ENCODE measurements at places on chromosomes 12 and 14.

GRCh38 chr12:113135178-113136127 is at the start of gene RASAL1:
Gene RASAL1, minus strand, starts transcription at chr12:113135761. Its CDS starts 299 bp downstream, at chr12:113135462.
- peak; percentile 97 for DNase-seq

GRCh38 chr12:98893675-98894411 is 248.8 kb downstream of the APAF1 start:
- no peak for DNase-seq

- DNase-seq: no peak
These were observed 1053.3 kb downstream of the VRK1 start for GRCh38 chr14:97850466-97850865.

GRCh38 chr12:16636435-16637055 is 30.6 kb upstream of the LMO3 start:
- DNase-seq: no peak

DNA sequence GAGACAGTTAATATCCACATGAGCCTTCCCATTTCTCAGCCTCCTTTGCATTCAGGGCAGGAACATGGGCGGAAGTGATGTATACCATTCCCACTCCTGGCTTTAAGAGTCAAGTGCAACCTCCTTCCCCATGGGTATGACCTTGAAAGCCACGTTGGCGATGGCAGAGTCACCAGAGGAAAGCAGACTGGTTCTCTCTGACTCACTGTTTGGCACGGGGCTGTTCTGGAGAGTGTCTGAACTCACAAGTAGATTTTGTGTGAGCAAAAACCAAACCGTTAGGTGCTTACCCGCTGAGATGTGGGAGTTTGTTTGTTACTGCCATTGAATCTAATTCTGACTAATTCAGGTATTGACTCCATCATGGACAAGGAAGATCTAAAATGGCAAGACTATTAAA is 36.7 kb upstream of the PZP start:
- no peak for DNase-seq

- DNase-seq: no peak
These were observed 23.9 kb upstream of the ITGA5 start for GRCh38 chr12:54442961-54443360.

DNA sequence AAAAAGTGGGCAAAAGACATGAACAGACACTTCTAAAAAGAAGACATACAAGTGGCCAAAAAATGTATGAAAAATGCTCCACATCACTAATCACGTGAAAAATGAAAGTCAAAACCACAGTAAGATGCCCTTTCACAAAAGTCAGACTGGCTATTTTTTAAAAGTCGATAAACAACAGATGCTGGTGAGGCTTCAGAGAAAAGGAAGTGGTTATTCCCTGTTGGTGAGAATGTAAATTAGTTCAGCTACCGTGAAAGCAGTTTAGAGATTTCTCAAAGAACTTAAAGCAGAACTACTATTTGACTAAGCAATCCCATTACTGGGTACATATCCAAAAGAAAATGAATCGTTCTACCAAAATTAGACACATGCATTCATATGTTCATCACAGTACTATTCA is 237.0 kb downstream of the KIF21A start:
- no peak for DNase-seq

DNA sequence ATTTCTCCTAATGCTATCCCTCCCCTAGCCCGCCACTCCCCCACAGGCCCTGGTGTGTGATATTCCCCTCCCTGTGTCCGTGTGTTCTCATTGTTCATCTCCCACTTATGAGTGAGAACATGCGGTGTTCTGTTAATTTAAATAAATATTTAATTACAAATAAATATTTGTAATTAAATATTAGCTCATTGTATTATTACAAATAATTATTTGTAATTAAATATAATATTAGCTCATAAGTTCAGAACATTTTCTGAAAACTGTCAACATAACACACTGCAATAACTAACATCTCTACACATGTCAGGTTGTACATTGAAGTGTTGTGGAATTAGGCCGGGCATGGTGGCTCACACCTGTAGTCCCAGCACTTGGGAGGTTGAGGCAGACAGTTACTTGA is 5.4 kb downstream of the RAB3IP start:
- no peak for DNase-seq

GRCh38 chr12:53950437-53950773 is 4.3 kb upstream of the HOXC12 start:
- no peak for DNase-seq

DNA sequence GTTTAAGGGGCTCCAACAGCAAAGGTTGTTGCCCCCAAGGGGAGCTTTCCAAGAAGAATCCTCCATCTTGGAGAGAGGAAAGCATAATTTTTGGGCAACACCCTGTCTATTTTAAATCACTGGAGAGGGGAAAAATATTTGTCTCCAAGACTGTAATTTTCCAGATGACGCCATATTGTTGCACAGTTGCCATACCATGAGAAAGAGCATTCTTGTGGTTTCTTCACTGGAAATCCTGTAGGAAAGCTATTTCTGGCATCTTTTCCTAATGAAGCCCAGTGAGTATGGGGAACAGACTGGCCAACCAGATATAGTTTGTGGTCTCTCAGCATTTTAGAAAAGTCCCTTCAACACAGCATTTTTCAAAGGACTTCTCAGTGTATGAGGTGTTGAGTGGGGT is 88.1 kb upstream of the MANSC4 start:
- DNase-seq: no peak

DNA sequence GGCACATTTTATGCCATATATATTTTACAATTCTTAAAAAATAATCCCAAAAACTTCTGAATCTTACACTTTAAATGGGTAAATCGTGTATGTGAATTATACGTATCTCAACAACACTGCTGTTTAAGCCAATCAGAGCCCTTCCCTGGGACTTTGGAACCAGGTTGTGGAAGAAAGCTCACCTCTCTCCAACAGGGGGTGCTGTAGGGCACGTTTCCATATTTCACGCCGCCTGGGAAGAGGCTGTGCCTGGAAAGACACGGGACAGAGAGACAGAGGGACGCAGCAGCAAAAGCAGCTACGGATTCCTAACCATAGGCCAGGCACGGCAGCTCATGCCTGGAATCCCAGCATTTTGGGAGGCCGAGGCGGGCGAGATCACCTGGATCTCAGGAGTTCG is 29.4 kb upstream of the FBRSL1 start:
- DNase-seq: no peak

- no peak for DNase-seq
These were observed 3.0 kb upstream of the ZDHHC22 start for GRCh38 chr14:77144412-77145115.

GRCh38 chr12:84502907-84503787 is 409.5 kb downstream of the SLC6A15 start:
- DNase-seq: peak; percentile 82

- DNase-seq: peak; percentile 88
These were observed 36.7 kb downstream of the TMBIM6 start for GRCh38 chr12:49777800-49778748.

DNA sequence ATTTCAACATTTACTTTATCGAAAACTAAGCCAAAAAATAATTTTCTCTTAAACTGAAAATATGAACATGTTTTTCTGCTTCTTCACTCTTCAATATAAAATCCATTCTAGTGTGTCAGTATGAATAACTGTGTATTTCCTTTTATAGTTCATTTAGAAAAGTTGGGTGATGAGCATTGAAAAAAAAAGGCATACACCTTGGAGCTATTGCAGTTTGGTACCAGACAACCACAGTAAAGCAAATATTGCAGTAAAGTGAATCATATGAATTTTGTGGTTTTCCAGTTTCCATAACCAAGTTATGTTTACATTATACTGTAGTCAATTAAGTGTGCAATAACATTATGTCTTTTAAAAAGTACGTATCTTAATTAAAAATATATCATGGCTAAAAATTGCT is 195.0 kb upstream of the FOXG1 start:
- no peak for DNase-seq

DNA sequence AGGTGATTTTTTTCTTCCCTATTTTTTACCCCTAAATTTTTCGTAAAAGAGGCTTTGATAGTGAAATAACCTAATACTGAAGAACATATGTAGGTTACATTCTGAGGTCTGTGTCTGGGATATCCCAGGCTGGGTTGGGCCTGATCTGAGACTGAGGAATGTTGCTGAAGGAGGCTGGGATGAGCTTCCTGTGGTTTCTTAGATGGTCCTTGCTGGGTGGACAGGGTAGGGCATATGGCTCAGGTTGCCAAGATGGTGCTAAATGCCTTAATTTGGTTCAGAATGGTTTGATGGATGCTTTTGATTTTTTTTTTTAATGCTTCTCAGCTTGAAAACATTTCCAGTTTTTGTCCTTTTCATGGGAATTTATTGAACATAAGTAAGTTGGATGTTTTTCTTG is 124.6 kb upstream of the PMCH start:
- DNase-seq: peak; percentile 18

DNA sequence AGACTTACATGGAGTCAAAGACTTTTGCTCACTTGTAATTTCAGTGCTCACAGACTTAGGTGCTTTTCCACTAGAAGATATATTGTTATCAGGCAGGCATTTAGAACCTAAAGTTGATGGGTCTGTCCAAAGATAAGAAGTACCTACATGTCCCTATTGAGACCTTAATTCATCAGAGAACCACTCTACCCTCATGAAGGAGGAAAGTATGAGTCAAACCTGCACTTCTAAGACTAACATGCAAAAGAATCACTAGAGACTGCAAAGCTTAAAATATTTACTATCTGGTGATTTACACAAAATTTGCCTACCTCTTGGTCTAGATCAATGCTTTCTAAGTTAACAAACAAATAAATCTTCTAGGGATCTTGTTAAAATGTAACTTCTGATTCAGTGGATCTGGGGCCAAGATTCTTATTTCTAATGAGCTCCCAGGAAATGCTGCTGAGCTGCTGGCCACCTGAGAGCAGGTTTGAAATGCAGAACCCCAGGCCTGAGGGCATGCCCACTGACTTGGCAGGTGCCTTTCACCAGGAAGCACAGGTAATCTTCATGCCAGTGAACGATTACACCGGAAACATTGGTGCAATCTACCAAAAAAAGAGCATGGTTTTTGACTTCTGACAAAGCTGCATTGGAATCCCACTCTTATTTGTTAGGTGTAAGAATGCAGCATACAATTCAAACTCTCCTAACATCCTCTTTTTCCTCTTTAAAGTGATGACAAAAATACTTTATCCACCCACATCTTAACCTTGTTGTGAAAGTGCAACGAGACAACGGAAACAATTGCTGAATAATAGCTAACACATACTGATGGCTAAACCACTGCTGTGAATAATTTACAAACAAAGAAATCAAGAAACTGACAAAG is 214.2 kb downstream of the ADAMTS20 start:
- no peak for DNase-seq

GRCh38 chr14:90601563-90601962 is 204.7 kb downstream of the CALM1 start:
- no peak for DNase-seq

DNA sequence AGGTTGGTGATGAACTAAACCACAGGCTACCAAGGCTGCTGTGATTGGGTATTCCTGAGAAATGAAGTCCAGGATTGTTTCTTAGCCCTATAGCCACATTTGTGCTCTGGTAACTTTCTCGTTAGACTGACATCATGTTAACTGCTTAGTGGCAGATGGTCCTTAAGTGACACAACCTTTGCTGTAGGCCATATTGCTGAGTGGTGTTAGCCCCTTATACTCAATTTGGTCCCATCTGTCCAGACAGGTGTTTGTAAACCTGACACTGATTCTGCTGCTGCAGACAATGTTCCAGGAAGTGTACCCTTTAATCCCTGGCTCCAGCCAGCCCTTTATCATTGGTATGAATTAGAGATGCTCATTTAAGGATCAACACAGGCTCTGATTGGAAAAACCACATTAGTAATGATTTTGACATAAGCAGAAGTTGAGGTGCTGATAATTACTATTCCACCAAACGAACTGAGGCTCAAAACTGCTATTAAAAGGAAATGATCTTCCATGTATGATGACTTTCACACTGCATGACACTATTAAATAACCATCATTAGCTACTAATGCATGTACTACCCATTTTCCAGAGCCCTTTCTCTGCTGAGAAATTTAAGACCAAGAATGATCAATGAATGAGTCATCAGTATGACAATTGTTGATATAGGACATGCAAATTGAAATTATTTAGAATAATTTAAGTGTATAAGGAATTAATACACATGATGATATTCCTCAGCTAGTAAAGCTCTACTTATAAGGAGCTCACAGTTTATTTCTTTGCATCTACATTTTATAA is 3.6 kb upstream of the SSTR1 start:
- no peak for DNase-seq

- DNase-seq: no peak
These were observed 18.1 kb upstream of the EIF5 start for GRCh38 chr14:103315941-103316340.

GRCh38 chr12:54032627-54033100 is at the start of gene HOXC5:
Gene HOXC5, plus strand, starts transcription at chr12:54033050. Its CDS starts 73 bp downstream, at chr12:54033123.
- peak; percentile 85 for DNase-seq

DNA sequence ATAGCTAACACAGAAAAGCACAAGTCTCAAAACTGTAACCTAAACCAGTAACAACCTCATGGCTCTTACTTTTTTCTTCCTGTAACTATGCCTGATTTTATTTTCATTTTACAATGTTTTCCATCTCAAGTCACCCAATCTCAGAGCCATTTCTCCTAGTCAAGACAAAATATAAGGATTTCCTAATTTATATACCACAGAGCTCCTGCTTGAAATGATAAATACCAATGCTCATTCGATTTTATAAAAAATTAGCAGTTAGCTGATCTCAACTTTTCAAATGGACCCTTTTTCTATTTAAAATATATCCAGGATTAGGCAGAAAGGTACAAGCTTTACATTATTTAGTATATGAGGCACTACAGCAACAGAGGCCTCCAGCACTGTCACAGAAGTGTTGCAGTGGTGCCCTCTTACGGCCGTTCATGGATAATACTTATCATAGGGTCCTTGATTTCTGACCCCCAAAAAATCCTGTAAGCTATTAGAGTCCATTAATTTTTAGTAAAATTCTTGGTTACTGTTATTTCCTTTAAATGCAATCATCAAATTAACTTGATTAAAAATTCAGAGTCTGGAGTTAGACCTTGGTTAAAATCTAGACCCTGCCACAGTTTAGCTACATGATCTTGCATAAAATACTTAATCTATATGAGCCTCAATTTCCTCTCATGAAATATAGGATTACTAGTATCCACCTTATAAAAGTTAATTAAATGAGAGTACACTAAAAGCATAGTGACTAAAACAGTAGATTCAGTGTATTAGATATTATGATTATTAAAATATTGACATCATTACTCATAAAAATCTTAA is 68.3 kb downstream of the SEC23A start:
- DNase-seq: peak; percentile 14

GRCh38 chr12:59317598-59317997 is 278.2 kb upstream of the SLC16A7 start:
- no peak for DNase-seq

DNA sequence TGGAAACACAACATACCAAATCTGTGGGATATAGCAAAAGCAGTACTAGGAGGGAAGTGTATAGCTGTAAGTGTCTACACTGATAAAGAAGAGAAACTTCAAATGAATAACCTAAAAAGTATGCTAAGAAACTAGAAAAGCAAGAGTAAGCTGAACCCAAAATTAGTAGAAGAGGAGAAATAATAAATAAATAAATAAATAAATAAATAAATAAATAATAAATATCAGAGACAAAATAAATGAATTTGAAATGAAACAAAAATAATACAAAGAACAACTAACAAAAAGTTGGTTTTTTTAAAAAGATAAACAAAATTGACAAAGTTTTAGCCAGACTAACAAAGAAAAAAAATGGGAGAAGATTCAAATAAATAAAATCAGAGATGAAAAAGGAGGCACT is 72.7 kb upstream of the TSPAN8 start:
- DNase-seq: no peak
